Iris pigment epithelial cell (primary cell): ENCODE measurements at places on chromosomes 6 and 20.

- no peak for DNase-seq
Observed at GRCh38 chr6:16244869-16245451, 6.6 kb downstream of the GMPR start.

- no peak for DNase-seq
Observed at GRCh38 chr6:168589275-168589674, 148.3 kb downstream of the SMOC2 start.

DNA sequence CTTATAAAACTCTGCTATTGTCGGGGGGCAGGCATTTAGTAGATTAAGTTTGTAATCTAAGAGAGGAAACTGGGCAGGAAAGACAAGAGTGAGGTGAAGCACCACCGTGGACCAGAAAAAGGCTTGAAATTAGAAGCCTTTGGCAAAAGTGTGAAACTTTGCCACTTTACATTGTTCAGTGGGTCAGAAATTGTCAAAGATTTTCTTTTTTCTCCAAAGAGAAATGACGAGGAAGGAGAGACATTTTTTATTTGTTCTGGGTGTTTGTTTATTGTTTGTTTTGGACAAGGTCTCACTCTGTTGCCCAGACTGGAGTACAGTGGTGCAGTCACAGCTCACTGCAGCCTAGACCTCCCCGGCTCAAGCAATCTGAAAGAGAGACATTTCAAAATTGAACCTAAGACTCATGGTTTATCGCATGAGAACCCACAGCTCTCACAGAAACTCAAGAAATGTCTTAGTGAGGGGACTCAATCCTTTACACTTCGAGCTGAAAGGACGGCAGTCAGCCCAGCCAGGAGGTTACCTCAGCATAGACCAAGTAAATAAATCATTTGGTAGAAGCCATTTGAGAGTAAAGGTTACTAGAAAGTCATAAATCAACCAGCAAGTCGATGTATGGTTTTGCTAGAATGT is 262.8 kb upstream of the TAB2 start:
- no peak for DNase-seq

DNA sequence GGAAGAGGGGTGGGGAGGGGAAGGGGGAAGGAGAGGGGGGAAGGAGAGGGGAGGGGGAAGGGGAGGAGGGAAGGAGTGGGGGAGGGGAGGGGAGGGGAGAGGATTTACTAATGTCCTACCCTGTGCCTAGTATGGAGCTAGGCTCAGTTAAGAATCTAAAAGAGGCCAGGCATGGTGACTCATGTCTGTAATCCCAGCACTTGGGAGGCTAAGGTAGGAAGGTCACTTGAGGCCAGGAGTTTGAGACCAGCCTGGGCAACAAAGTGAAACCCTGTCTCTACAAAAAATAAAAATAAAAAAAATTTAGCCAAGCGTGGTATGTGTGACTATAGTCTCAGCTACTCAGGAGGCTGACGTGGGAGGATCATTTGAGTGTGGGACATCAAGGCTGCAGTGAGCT is 13.0 kb downstream of the UBE2J1 start:
- no peak for DNase-seq

DNA sequence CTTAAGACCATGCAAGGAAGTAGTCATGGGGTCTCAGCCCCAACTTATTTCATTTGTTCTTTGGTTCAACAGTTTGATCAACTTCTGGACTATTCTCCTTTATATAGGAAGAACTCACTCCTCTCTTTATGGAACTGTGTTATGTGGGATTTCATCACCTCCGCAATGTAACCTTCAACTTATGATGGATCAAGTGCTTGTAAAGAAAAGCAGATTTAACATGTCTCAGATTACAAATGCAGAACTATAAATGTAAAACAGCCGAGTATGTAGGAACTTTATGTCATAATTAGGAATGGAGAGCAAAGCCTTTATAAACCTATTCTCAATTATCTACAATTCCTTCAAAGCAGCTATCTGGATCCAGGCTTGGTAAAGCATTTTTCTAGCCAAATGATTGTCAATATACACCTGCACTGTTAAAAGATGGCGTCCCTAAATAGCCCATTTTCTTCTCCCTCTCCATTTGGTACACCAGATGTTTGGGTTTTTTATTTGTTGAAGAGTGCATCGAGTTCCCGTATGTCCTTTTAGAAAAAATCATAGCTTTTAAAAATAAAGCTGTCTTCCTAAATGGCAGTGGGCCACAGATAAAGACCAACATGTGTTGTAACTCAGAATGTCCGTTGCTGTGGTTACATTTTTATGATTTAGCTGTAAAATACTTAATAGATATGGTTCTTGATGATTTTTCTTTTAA is 985.1 kb upstream of the SLC35B3 start:
- DNase-seq = no peak

GRCh38 chr6:70706491-70707123 is 38.9 kb downstream of the SMAP1 start:
- peak; percentile 47 for DNase-seq

DNA sequence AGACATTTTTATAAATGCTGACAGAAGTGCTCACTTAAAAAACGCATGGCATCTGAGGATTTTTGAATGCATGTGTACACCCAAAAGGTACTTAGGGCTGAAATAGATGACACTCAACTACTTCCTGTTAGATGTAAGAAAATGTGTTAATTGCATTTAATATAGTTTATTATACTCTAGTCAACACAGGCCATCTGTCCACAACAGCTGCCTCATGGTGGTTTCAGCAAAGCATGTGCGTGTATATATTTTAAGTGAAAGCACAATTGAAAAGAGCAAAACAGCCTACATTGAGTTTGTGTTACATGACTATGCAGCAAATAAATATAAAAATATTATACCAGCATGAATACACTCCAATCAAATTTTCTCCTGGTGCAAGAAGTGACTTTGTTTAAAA is 1233.0 kb upstream of the EYS start:
- no peak for DNase-seq

GRCh38 chr6:38634518-38634917 is 5.2 kb downstream of the BTBD9 start:
- peak; percentile 31 for DNase-seq

- peak; percentile 63 for DNase-seq
Observed at GRCh38 chr6:145963216-145964068, 716 bp downstream of the SHPRH start.

DNA sequence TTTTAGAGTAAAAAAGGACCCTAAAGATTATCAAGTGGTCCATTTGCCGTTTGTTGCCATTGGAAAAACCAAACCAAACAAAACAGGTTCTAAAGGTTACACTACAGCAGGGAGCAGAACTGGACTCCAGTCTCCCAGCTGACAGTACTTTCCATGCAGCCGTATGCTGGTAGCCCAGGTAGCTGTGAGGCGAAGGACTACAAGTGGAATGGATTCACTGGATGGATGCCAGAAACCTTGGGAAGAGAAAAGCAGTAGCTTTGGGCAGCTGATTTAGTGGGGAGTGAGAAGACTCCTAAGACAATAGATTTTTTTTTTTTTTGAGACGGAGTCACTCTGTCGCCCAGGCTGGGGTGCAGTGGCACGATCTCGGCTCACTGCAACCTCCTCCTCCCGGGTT is 88.3 kb downstream of the SASH1 start:
- DNase-seq = no peak

- DNase-seq = peak; percentile 8
Observed at GRCh38 chr20:61442075-61442670, 190.1 kb downstream of the CDH4 start.

GRCh38 chr20:43916073-43916880 is 1.6 kb downstream of the TOX2 start:
- peak; percentile 45 for DNase-seq

- DNase-seq = no peak
Observed at GRCh38 chr6:141123049-141123448, 1009.7 kb upstream of the GJE1 start.

DNA sequence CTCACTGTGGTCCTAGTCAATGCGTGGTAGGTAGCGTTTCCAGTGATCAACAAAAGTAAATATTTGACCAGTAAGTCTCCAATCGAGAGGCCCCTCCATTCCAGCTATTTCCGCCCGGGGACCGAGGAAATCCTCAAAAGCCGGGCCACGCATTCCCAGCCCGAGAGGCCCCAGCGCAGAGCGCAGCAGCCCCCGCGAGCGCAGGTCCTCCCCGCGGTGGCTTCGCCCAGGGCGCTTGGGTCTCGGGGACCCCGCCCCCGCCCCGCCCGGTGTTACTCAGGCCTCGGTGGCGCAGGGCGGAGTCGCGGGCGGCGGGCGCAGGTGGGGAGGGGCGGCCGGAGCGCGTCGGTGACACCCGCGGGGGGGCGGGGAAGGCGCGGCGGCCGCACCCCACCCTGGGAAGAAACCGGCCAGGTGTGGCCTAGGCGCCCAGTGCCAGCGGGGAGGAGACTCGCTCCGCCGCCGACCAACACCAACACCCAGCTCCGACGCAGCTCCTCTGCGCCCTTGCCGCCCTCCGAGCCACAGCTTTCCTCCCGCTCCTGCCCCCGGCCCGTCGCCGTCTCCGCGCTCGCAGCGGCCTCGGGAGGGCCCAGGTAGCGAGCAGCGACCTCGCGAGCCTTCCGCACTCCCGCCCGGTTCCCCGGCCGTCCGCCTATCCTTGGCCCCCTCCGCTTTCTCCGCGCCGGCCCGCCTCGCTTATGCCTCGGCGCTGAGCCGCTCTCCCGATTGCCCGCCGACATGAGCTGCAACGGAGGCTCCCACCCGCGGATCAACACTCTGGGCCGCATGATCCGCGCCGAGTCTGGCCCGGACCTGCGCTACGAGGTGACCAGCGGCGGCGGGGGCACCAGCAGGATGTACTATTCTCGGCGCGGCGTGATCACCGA is at the start of gene DSP:
DSP (plus strand) TSS at position 497 of the 890 bp plus-strand sequence; CDS start at position 742, 245 bp downstream.
- peak; percentile 21 for DNase-seq

GRCh38 chr20:59677586-59677985 is 73.2 kb downstream of the PHACTR3 start:
- DNase-seq = no peak

DNA sequence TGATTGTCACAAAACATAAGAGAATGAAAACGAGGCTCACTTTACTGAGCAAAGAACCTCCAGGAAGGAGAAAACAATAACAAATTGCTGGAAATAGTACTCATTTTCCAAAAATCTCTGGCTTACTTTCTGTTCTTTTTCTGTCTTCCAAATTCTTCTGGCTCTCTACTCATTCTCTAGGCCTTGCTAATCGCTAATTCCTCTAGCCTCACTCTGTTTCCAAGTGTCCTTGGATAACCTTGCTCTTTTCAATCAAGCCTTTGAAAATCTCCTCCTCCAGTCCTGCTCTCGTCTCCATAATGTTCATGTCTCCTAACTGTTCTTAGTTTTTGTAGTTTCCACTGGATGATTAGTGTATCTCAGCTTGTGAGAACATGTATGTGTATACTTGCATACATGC is 96.2 kb upstream of the MAP7 start:
- DNase-seq = peak; percentile 55

GRCh38 chr6:115890238-115890637 is 170.5 kb downstream of the FRK start:
- DNase-seq = no peak

DNA sequence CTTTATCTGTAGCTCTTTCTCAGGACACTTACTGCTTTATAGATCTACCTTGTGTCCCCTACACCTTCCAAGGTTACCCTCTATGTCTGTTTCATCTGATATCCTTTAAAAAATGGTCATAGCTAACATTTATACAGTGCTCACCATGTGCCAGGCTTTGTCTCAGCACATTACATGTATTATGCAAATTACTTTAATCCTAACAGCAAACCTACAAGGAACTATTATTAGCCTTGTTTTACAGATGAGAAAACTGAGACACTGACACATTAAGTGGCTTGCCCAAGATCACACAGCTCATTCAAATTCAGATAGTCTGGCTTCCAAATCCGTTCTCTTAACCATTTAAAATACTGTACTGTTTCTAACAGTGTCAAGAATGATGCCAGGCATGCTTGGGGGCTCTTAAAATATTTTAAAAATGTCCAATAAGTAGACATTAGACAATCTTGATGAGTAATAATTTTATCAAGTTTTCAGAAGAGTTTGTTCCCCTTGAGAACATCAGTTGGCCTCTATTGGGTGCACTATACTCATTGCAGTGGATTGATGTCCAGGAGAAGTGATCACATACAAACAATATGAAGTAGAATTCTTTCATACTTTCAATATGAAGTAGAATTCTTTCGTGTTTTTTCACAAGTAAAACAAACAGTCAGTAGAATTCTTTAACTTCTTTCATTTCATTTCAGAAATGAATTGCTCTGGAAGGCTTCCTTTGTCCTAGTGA is 69.6 kb downstream of the DNAH8 start:
- peak; percentile 54 for DNase-seq

GRCh38 chr20:34190679-34191090 is 50.5 kb upstream of the ASIP start:
- DNase-seq = peak; percentile 88

- DNase-seq = peak; percentile 55
Observed at GRCh38 chr6:113825781-113826180, 31.4 kb upstream of the MARCKS start.

GRCh38 chr20:45235995-45236394 is 14.8 kb downstream of the SEMG2 start:
- no peak for DNase-seq

- no peak for DNase-seq
Observed at GRCh38 chr20:7911586-7912330, 28.5 kb downstream of the HAO1 start.

DNA sequence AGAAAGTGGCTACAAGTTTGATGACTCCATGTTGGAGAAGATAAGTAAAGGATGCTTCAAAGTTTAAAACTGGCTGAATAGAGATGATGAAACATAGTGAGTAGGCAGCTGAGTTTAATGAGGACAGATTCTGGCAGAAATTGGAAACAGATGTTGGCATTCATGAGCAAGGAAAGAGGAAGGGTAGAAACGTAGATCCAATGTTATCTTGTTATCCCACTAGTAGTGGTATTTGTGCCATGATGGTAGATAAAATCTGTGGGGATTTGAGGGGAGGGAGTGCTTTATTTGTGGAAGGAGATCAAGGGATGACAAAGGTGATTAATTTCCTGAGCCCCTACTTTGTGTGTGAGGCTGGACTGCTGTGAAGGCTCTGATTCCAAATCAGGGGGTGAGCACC is 69.5 kb downstream of the MRAP2 start:
- DNase-seq = peak; percentile 2

DNA sequence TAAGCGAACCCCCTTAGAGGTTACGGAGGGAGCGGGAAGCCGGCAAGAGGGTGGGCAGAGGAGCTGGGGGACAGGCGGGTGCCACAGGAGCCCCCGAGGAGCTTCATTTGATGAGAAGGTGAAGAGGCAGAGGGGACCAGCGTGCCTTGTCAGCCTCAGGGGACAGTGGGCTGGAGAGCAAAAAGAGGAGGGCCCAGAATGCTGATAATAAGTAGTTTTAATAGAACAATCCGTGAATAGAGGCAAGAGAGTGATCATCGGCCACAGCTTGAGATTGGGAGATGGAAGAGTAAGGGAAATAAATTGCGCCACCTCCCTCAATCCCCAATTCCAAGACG is 1.3 kb downstream of the COL19A1 start:
- no peak for DNase-seq

GRCh38 chr6:161424421-161424820 is 150.6 kb upstream of the AGPAT4 start:
- DNase-seq = no peak

GRCh38 chr6:136550330-136551071 is at the start of gene MAP7:
MAP7 (minus strand) TSS chr6:136550422; CDS start chr6:136550408, 14 bp downstream.
- no peak for DNase-seq
